ENCODE measurements at places on chromosomes 7 and 10. TPM values are rescaled to one million over a fixed set of nuclear protein-coding genes. Genes with fewer than 3 reads are reported as not detected.

Gene ASB10
- total RNA-seq = not detected

Gene CCDC3
- 1.5 TPM for total RNA-seq

Gene FAM25A
- not detected for total RNA-seq

Gene PRRT4
- total RNA-seq = not detected

Gene GPC2
- 1.9 TPM for total RNA-seq

Gene HOXA13
- total RNA-seq = not detected

Gene CREM
- total RNA-seq = 66.1 TPM
